Epithelial cell of umbilical artery (primary cell): ENCODE measurements at places on chromosomes 13 and 19. TPM values are rescaled to one million over a fixed set of nuclear protein-coding genes. Genes with fewer than 3 reads are reported as not detected.

Gene ZNF534
- total RNA-seq, result not detected in 2 replicates

Gene ZNF540
- under 0.01 and 0.15 TPM in 2 replicates for total RNA-seq

Gene ZNF285
- total RNA-seq, result 1.9 and 5.3 TPM in 2 replicates

Gene ZNF260
- total RNA-seq, result 15.6 and 21.7 TPM in 2 replicates

Gene SHC2
- 2.1 and 6.8 TPM in 2 replicates for total RNA-seq

Gene TICAM1
- 3.0 and 3.9 TPM in 2 replicates for total RNA-seq

Gene KL
- total RNA-seq, result 0.15 TPM in 1 of 2 replicates, not detected in the other

Gene ZNF571
- 0.97 and 1.8 TPM in 2 replicates for total RNA-seq

Gene ERCC5
- total RNA-seq, result 44.5 and 48.7 TPM in 2 replicates

Gene PTGER1
- total RNA-seq, result 0.65 and 1.2 TPM in 2 replicates

Gene THSD8
- total RNA-seq, result not detected in 2 replicates

Gene SCN1B
- 2.9 and 3.5 TPM in 2 replicates for total RNA-seq

Gene USHBP1
- 13.3 and 17.2 TPM in 2 replicates for total RNA-seq

Gene OSCAR
- total RNA-seq, result not detected in 2 replicates

Gene CACNG8
- 0.61 and 0.65 TPM in 2 replicates for total RNA-seq

Gene NUDT15
- total RNA-seq, result 32.2 and 37.2 TPM in 2 replicates

Gene DENND1C
- total RNA-seq, result not detected in 2 replicates

Gene TGFB1
- total RNA-seq, result 16.4 and 41.6 TPM in 2 replicates

Gene SLC25A15
- 23.6 and 30.5 TPM in 2 replicates for total RNA-seq

Gene SDHAF1
- total RNA-seq, result 10.9 and 18.2 TPM in 2 replicates

Gene CNN1
- 0.32 and 2.0 TPM in 2 replicates for total RNA-seq

Gene ZNF296
- under 0.01 TPM in 1 of 2 replicates, not detected in the other for total RNA-seq

Gene ZNF44
- 3.9 and 8.2 TPM in 2 replicates for total RNA-seq

Gene MCEMP1
- total RNA-seq, result not detected in 2 replicates

Gene PCID2
- 65.3 and 90.9 TPM in 2 replicates for total RNA-seq

Gene OR4F17
- not detected in 2 replicates for total RNA-seq

Gene FBL
- 280 and 288 TPM in 2 replicates for total RNA-seq
